ENCODE measurements at places on chromosomes 5 and 9.

GRCh38 chr5:154755361-154756008 lies at the start of gene LARP1:
LARP1 (plus strand) TSS chr5:154755377; CDS start chr5:154755758, 381 bp downstream.
- no peak for DNase-seq

DNA sequence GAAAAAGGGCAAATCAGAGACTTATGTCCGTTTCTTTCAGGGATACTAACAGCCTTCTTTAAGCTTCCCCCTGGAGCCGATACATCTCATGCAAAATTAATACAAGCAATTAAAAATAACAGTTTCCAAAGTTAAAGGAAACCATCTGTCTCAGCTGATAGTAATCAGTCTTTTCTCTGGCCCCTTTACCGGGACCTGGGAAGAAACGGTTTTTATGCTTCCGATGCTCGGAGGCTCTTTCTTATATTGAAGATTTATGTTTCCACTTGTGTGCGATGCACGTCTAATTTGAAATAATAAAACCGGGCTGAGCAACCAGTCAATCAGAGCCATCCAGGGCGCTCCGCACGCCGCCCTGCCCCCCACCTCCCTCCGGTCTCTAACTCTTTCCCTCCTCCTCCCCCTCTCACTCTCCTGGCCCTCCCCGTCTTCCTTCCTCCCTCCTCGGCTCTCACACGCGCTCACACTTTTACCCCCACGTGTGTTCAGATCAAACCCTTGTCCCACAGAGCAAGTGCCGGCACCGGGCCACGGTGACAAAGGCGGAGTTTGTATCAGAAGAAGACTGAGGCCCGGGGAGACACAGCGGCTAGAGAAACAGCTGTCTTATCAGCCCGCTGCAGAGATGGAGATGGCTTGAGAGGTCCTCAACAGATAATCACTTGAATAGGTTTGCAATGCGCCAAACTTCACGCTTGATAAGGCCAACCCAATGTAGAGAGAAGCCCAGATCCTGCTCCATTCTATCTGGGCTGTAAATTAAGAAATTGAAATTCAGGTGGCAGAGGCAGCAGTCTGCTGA lies 5.1 kb upstream of the ELAVL2 start:
- no peak for DNase-seq

- DNase-seq = no peak
Measured at GRCh38 chr9:19320495-19320894, 59.5 kb downstream of the RPS6 start.

DNA sequence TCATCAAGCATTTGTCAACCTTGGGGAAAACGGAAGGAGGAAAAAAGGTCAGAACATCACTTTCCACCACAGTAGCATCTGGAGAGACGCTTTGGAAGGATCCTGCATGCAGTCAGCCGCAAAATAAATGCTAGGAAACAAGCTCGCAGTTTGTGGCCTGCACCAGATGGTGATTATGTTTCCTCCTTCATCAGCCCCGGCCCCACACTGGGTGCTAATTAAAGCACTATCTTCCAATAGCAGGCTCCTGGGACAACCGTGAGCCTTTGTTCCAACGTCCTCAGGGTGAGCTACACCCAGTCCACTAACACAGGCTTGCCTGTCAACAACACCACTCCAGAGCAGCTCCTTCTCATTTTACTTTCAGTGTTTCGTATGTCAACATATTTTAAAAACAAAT lies 64.0 kb downstream of the RNF130 start:
- no peak for DNase-seq

Data from activated naive CD4-positive, alpha-beta T cell treated with anti-CD3 and anti-CD28 coated beads, Interleukin-2, amount 10 ng/mL, durations not matched to agents 7 days and 5 days (primary cell).